ENCODE measurements at places on chromosomes 7 and 10. TPM values are rescaled to one million over a fixed set of nuclear protein-coding genes. Genes with fewer than 3 reads are reported as not detected.

The GDF10 gene
- 16.8 TPM for total RNA-seq

The AKR1C1 gene
- total RNA-seq: 42.0 TPM

The HMX2 gene
- total RNA-seq: not detected

The CDHR1 gene
- 0.35 TPM for total RNA-seq

The MEIG1 gene
- total RNA-seq: not detected

The ARHGEF5 gene
- total RNA-seq: 36.9 TPM

The ETV1 gene
- total RNA-seq: 110 TPM

Measured in upper lobe of right lung (tissue), 1 donor.